Islet precursor cell (in vitro differentiated cells): ENCODE measurements at places on chromosomes 7 and 10.

DNA sequence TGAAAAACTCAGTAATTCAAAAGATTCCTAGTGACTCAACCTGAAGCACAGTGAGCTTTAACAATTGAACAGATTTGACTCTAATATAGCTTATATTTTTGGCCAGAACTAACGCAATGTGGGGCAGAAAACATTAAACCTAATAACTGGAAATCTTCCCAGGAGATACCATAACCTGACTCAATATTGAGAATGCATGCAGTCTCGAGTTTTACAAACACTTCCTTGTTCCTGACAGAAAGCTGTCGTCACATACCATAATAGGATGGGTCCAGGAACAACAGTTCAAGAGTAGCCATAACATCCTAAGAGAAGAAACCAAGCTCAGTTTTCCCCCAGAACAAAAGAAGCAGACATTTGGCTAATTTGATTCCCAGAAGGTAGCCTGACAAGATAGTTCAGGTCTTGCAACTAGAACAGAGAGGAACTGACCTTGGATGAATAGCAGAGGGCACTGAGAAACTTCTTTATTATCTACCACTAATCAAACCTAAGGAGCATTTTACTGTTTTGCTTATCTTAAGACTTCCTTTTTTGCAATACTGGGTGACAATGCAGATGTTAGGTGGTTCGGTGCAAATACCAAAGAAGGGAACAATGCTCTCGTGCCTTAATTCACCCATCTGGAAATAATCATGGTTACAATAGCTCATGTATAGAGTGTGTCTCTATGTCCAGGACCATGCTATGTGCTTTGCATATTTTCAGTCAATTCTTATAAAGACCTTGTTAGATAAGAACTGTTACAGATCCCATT, 38.6 kb upstream of the ACSL5 start:
- no peak for DNase-seq

DNA sequence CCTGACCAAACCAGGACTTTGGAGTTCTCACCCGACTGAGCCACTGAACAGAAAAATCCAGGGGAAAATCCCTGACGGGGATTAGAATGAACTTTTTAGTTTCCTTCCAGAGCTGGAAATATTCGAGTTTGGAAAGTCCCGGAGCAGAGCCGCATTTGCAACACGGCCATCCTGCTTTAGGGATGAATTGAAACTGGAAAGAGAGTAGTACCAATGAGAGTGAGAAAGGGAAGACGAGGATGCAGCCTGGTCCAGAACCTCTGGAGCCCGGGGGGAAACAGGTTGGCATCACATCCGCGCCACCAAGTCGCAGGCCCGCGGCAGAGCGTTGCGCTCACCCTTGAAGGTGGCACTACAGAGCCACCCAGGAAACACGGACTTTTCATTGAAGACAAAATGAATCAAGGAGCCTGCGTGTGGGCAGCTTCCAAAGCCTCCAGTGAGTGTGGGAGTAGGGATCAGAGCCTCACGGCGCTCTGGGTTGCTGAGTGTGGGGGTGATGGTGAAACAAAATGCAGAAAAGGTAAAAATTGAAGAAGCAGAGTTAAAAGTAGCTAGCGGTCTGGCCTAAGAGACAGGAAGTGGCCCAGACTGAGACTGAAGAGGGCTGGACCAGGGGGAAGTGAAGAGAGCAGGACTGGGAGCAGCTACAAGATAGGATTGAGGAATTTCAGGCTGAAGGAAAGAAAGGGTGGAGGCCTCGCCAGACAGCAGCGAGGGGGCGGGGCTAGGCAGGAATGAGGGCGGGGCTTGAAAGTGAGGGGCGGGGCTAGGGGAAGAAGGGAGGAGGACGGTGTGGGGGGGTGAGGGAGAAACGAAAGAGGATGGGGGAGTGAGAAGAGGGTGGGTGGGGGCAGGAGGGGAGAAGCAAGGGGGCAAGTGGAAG, 1.8 kb downstream of the SMURF1 start:
- DNase-seq, result peak; percentile 94

GRCh38 chr10:23367896-23368595, 23.4 kb upstream of the C10orf67 start:
- DNase-seq, result no peak

GRCh38 chr10:12121673-12122072, 7.8 kb upstream of the SEC61A2 start:
- no peak for DNase-seq

DNA sequence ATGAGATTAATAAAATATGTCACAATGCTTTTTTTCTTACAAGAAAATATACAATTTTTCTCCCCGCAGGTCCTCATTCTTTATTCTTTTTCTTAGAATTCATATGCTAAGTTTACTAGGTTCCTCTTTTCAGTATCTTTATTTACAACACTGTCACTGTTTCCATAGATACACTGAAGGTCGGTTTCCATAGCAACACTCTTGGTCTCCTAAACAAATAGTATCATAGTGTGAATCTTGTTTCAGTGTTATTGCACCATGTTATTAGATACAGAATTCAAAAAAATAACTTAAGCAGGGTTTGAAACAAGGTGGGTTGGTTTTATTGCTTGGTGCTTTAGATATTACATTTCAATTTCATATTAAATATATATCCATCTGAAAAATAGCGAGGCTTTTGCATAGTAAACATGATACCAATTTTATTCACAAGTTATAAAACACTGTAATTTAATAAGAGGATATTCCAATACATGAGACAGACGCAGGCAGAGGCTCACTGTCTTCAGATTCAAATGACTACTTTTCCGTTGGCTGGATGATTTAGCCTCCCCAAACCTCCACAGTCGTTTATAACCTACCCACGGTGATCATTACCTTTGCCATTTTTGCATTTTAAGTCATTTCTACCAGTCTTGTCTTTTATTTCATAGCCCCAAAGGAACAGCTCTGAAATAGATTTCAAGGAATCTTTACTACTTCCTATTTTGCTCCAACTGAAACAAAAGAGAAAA, 88.9 kb upstream of the KLF6 start:
- DNase-seq, result no peak

- DNase-seq, result no peak
Observed at GRCh38 chr10:75788394-75789205, 357.2 kb downstream of the LRMDA start.

GRCh38 chr10:33325929-33326328, 8.5 kb downstream of the NRP1 start:
- DNase-seq, result no peak

DNA sequence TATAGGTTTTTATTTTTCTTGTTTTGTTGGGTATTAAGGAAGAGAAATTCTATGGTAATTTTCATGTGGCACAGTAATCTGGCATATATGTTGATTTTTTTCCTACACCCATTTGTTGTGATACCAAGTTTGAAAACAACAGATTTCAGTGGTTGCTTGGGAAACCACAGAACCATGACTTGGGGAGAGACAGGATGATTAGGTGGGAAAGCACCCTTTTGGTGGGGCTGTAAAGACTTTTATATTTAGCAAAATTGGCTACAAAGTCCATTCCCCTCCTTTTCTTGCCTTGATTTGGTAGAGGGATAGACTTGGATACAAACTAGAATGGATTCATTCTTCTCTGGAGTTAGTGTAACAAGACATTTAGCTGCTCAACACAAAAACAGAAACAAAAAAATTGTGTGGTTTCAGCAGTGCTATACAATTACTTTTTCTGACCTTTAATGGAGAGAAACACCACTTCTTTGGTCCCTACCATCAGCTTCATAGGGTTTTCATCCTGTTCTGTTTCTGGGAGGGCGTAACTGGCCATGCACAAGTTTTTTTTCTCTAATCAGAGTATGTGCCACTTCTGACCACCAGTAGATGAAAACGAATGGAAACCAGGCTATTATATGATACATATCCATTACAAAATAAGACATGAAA, 52.7 kb downstream of the FIGNL1 start:
- no peak for DNase-seq

GRCh38 chr10:85976267-85976793, 390.3 kb downstream of the GRID1 start:
- peak; percentile 56 for DNase-seq

GRCh38 chr7:112646783-112647182, 143.4 kb downstream of the TMEM168 start:
- peak; percentile 90 for DNase-seq

- peak; percentile 40 for DNase-seq
Observed at GRCh38 chr10:131636841-131637724, 263.7 kb upstream of the PPP2R2D start.

GRCh38 chr7:155194382-155195140, 103.1 kb upstream of the INSIG1 start:
- DNase-seq, result peak; percentile 35

GRCh38 chr7:68813551-68814080, 784.7 kb upstream of the AUTS2 start:
- no peak for DNase-seq
